H9 (cell line): ENCODE measurements at places on chromosomes 6 and 20.

DNA sequence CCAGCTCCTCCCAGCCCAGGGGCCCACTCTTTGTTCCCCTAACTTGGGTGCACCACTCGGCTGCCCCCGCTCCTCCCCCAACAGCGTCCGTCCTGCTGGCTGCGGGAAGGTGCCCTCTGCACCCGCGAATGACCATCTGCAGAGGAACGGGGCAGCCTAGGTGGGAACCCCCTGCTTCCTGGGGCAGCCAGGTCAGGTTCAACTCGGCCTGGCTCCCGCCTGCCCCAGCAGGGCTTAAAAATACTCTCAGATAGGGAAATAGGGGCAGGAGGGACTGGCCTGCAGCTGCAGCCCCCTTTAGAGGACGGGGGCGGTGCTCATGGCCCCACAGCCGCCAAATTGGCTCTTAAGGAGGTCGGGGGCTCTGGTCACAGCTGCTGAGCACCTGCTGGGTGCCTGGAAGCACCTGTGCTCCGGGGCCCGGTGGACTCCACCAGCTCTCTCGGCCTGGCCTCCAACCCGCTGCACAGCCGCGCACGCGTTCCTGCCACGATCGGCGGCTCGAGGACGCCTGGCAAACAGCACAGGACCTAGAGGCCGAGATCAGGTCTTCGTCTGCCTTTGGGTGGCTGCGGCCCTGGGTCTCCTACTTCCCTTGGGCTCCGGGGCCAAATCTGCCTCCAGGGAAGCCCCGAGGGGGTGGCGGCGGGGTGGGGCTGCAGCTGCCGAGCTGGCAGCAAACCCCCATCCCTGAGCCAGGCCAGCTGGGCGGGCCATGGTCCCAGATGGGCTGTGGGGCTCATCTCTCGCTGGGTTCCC is 700 bp upstream of the LAMA5 start:
- peak overlapping the region; percentile 77 for H3K4me3 ChIP-seq
- H3K4me1 ChIP-seq: peaks cover 9% of the 10 kb centered on the region; the same call in 1 of the 2 replicates
- no peak overlapping the region for H3K27ac ChIP-seq
- peak; percentile 74 for DNase-seq
- no peaks in the 10 kb centered on the region for H3K36me3 ChIP-seq

DNA sequence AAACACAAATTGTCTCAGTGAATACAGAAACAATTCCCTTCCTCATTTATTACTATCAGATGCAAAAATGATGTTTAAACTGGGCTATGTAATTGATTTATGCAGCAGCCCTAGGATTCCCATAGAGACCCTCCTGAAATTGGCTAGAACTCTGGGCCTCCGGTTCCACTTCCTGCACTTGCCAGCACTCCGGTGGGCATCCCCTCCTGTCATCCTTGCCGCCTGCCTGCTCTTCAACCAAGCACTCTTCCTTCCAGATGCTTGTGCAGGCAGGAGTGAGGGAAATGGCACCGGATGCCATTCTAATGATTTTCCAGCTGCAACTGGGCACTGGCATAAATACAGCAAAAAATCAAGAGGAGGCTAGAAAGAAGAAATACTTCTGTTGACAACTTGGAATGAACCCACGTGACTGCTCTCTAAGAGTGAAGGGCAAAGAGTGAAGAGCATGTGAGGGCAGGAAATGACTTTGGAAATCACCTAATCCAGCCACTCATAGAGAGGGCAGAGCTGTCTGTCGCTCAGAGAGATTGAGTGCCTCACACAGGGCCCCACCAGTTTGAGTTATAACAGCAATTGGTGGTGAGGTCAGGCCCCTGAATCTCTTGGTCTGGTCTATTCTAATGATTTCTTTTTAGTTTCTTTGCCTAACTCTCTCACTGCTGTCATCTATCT is 3.7 kb upstream of the NEDD9 start:
- H3K36me3 ChIP-seq: no peaks in the 10 kb centered on the region
- H3K27ac ChIP-seq: no peak overlapping the region
- no peaks in the 10 kb centered on the region for H3K4me1 ChIP-seq
- no peak overlapping the region for H3K4me3 ChIP-seq
- no peaks in the 10 kb centered on the region for H3K27me3 ChIP-seq

GRCh38 chr6:104809116-104809515 is 50.6 kb downstream of the HACE1 start:
- no peaks in the 10 kb centered on the region for H3K27me3 ChIP-seq
- peaks cover 3% of the 10 kb centered on the region; the same call in 1 of the 2 replicates for H3K4me1 ChIP-seq
- H3K4me3 ChIP-seq: no peak overlapping the region
- peaks cover 15% of the 10 kb centered on the region for H3K36me3 ChIP-seq
- H3K27ac ChIP-seq: no peak overlapping the region
- no peak for DNase-seq

DNA sequence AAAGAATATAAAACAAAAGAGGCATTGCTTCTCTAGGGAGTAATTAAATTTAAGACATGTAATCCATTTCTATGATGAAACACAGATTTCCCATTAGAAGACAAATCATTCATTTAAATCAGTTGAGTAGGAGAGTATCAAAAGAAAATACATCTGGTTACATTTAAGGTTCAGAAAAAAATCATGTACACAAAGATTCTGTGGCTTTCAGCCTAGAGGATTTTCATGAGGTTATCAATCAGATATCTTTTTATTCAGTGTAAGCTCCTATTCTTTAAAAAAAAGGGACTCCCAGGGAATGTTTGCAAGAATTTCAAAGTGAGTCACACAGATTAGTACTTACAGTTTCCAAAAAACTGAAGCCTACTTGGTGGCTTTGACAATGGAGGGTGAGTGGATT is 24.9 kb downstream of the COL21A1 start:
- H3K4me1 ChIP-seq: no peaks in the 10 kb centered on the region
- H3K27me3 ChIP-seq: no peaks in the 10 kb centered on the region
- no peaks in the 10 kb centered on the region for H3K36me3 ChIP-seq

DNA sequence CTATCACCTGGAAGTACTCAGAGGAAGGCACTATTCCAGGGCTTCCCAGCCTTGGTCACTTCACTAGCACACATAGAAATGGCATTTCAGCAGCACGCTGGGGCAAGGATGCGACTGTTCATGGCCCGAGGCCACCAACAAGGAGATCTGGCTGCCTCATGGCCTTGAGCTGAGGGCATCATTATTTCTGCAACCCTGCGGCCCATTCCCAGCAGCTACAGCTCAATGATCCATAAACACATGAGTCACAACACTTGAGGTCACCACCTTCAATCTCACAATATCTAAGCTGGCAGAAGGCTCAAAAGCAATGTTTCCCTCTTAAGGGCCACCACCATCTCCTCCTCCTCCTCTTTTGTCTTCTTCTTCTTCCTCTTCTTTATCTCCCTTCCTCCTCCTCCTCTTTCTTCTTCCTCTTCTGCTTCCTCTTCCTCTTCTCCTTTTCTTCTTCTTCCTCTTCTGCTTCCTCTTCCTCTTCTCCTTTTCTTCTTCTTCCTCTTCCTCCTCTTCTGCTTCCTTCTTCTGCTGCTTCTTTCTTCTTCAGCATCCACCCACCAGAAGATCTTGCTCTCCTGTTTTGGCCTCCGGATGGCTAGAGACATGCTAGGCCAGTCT is 382.9 kb upstream of the CNR1 start:
- no peak overlapping the region for H3K4me3 ChIP-seq
- H3K4me1 ChIP-seq: no peaks in the 10 kb centered on the region
- DNase-seq: no peak
- H3K27ac ChIP-seq: no peak overlapping the region
- H3K27me3 ChIP-seq: no peaks in the 10 kb centered on the region
- no peaks in the 10 kb centered on the region for H3K36me3 ChIP-seq

GRCh38 chr6:139028215-139028657 is 309 bp upstream of the ABRACL start:
- peak; percentile 89 for DNase-seq

DNA sequence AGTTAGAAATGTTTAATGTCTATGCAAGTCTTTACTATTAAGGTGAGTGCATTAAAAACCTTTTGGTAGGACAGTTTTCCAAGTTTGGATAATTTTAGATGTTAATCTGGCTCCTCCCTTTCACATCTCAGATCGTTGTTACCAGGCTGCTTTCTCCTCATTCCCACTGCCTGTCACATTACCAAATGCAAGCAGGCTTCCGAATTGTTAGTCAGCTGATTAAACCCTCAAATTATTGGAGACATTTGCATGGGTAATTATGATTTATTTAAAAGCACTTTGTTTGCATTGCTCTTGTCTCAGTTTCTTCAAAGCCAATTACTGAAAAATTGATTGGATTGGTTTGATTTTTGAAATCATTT is 816.5 kb downstream of the KIF16B start:
- H3K4me3 ChIP-seq: no peak overlapping the region
- H3K27me3 ChIP-seq: no peaks in the 10 kb centered on the region
- peaks cover 6% of the 10 kb centered on the region; the same call in 1 of the 2 replicates for H3K36me3 ChIP-seq
- no peak overlapping the region for H3K27ac ChIP-seq
- no peaks in the 10 kb centered on the region; the same call in 1 of the 2 replicates for H3K4me1 ChIP-seq

DNA sequence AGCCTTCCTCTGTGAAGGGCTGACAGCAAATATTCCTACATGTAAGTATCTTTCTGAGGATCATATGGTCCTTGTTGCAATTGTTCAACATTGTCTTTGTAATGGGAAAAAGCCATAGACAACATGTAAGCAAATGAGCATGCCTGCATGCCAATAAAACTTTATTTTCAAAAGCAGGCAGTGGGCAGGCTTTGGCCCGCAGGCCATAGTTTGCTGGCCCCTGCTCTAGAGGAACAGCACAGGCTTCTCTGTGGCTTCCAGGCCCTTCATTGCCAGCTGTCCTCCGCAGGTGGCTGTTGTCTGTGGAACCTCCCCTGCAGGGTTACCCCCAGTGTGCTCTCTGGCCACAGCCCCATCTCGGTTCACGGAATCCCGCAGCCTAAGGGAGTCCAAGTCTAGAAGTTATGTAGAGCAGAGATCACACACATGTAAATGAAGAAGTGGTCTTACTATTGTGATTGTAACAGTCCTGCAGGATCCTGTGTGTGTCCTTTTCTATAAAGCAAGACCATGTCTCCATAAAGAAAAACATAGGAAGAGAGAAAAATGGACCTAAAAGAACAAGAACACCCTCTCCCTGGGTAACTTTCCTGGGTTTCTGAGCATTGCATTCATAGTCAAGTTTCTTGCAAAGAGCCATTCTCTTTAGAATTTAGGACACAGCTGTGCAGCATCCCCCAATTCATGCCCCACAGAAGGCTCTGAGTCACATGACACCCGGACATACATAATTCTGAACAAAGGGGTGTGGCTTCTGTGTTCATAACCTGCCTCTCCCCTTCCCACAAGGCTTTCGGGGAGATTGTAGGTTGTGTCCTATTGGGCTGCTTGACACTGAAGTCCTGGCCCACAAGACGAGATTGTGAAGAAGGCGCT is 10.0 kb downstream of the UNC93A start:
- H3K27me3 ChIP-seq: no peaks in the 10 kb centered on the region; the same call in 1 of the 2 replicates
- no peak overlapping the region for H3K4me3 ChIP-seq
- peaks cover 5% of the 10 kb centered on the region; the same call in 1 of the 2 replicates for H3K4me1 ChIP-seq
- no peaks in the 10 kb centered on the region for H3K36me3 ChIP-seq
- H3K27ac ChIP-seq: no peak overlapping the region

DNA sequence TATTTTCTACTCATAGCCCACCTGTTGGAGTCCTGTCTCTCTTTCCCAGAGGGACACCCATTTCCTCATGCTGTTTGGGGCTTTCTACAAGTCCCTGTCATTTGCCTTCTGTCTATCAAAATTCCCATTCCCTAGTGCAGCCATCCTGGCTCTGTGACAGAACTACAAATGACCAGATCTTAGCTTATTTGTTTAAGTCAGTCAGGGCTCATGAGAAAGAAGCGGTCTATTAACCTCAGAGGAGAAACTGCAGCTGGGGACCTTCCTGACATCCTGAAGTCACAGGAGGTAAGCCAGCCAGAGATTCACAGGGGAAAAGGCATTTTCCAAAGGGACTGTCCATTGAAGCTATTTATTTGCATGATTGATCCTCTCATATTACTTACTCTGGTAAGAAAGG is 1.7 kb upstream of the COL9A1 start:
- H3K27ac ChIP-seq: no peak overlapping the region
- H3K27me3 ChIP-seq: no peaks in the 10 kb centered on the region
- no peaks in the 10 kb centered on the region for H3K4me1 ChIP-seq
- H3K4me3 ChIP-seq: no peak overlapping the region

GRCh38 chr6:10397756-10398445 is 17.0 kb downstream of the TFAP2A start:
- no peak overlapping the region for H3K27ac ChIP-seq
- H3K36me3 ChIP-seq: no peaks in the 10 kb centered on the region
- no peak overlapping the region; the same call in 1 of the 2 replicates for H3K4me3 ChIP-seq
- no peaks in the 10 kb centered on the region; the same call in 1 of the 2 replicates for H3K4me1 ChIP-seq
- no peak for DNase-seq

DNA sequence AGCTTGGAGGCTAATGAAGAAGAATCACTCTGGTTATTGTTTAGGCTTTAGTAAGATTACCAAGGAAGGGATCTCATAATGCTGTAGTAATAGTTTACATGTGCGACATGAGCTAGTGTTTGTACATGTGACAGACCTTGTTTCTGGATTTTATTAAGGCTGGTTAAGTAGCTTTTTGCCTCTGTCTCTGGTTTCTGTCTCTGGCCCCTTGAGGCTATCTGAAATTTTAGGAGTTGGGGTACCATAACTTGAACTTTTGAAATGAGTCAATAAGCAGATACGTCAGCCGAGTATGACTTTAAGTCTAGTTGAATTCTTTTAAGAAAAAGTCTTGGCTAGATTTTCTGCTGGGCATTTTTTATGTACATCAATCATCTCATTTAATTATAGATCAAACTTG is 9.5 kb downstream of the CBFA2T2 start:
- no peaks in the 10 kb centered on the region for H3K27me3 ChIP-seq
- H3K4me1 ChIP-seq: no peaks in the 10 kb centered on the region
- no peak overlapping the region for H3K27ac ChIP-seq
- no peaks in the 10 kb centered on the region for H3K36me3 ChIP-seq
- H3K4me3 ChIP-seq: no peak overlapping the region

DNA sequence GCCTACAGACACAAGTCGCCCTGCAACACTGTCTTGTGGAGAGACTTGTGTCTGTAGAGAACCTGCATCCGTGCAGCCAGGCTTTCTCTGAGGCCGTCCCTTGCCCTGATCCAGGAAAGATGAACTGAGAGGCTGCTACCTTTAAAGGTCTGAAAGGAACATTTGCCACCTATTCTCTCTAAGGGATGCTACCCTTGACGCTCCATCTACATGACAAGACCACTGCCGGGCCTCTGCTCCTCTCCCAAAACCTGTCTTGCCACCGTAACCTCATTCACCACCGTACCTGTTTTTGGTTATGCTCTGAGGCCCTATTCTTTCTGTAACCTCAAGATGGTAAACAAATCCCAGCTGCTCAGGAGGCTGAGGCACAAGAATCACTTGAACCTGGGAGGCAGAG is 73.9 kb downstream of the FOXF2 start:
- no peaks in the 10 kb centered on the region for H3K36me3 ChIP-seq
- DNase-seq: peak; percentile 46
- H3K4me1 ChIP-seq: peaks cover 9% of the 10 kb centered on the region; the same call in 1 of the 2 replicates
- no peak overlapping the region for H3K27ac ChIP-seq
- 0 out of 2 replicates have a peak overlapping the region, but pooled peaks have one; percentile 11 for H3K4me3 ChIP-seq

DNA sequence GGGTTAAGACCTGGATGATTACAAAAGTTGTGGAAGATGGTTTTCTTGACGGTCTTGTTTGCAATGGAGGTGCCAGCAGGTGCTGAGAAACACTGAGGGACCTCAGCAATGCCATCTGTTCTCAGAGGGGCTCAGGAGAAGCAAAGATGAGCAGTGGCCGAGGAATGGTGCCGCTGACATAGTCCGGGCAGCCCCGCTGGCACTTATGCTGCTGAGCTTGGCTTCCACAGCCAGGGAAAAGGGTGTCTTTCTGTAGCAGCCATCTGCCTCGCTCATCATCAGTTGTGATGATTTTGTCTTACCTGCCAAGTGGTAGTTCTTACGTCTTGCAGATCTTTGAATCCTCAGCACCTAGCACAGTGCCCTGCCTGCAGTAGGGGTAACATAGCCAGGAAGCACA is 55.7 kb downstream of the PPP1R14C start:
- no peaks in the 10 kb centered on the region for H3K36me3 ChIP-seq
- DNase-seq: no peak
- no peaks in the 10 kb centered on the region for H3K27me3 ChIP-seq
- no peaks in the 10 kb centered on the region for H3K4me1 ChIP-seq
- H3K27ac ChIP-seq: no peak overlapping the region

- H3K27ac ChIP-seq: no peak overlapping the region
- H3K4me1 ChIP-seq: no peaks in the 10 kb centered on the region; the same call in 1 of the 2 replicates
- no peaks in the 10 kb centered on the region for H3K27me3 ChIP-seq
Observed at GRCh38 chr6:143225929-143226328, 165.2 kb downstream of the AIG1 start.
